NCI-H69 (cell line): ENCODE measurements at places on chromosomes 7 and 10.

GRCh38 chr7:2670720-2671391 is 17.1 kb upstream of the AMZ1 start:
- DNase-seq, result peak; percentile 85

GRCh38 chr10:13056456-13057077 is 43.4 kb upstream of the OPTN start:
- DNase-seq, result peak; percentile 24

DNA sequence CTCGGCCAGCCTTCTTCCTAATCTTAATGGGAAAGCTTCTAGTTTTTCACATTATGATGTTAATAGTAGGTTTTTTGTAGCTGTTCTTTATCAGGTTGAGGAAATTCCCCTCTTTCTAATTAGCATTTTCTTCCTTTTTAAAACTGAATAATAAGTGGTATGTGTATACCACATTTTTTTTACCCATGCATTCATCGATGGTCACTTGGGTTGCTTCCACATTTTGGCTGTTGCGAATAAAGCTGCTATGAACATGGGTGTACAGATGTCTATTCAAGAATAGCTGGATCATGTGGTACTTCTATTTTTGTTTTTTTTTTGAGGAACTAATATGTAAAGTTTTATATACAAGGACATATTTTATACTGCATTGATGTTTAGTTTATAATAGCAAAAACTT is 44.3 kb downstream of the NRF1 start:
- no peak for DNase-seq

GRCh38 chr7:15113752-15114151 is 211.2 kb upstream of the DGKB start:
- DNase-seq, result no peak

DNA sequence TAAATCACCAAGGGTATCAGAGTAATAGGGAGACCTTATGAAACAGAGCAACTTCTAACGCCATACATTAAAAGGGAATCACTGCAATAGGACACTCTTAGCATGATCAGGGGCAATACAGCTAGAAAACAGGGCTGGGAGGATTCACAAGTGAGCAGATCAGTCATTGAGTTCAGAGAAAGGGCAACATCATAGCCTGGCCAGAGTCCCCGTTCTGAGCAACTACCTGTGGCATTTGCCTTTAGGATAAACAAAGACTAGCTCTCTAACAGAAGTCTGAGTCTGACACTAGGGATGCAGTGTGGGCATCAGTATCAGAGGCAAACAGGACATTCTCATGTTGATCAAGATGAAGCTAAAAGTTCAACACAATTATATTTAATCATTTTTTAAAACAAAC is 297.9 kb downstream of the DGKB start:
- no peak for DNase-seq

DNA sequence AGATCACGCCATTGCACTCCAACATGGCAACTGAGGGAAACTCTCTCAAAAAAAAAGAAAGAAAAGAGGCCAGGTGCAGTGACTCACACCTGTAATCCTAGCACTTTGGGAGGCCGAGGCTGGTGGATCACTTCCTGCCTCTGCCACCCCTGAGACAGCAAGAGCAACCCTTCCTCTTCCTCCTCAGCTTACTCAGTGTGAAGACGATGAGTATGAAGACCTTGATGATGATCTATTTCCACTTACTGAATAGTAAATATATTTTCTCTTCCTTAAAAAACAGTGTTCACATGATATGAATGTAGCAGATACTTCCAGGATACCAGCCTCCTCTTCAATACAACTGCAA is 2.1 kb upstream of the ZKSCAN1 start:
- peak; percentile 17 for DNase-seq
